ENCODE measurements at places on chromosomes 2 and 18. TPM values are rescaled to one million over a fixed set of nuclear protein-coding genes. Genes with fewer than 3 reads are reported as not detected.

KRTCAP3 gene
- total RNA-seq = not detected

DTNA gene
- total RNA-seq = 96.0 TPM

EGR4 gene
- not detected for total RNA-seq

IFIH1 gene
- total RNA-seq = 14.6 TPM

DNA sequence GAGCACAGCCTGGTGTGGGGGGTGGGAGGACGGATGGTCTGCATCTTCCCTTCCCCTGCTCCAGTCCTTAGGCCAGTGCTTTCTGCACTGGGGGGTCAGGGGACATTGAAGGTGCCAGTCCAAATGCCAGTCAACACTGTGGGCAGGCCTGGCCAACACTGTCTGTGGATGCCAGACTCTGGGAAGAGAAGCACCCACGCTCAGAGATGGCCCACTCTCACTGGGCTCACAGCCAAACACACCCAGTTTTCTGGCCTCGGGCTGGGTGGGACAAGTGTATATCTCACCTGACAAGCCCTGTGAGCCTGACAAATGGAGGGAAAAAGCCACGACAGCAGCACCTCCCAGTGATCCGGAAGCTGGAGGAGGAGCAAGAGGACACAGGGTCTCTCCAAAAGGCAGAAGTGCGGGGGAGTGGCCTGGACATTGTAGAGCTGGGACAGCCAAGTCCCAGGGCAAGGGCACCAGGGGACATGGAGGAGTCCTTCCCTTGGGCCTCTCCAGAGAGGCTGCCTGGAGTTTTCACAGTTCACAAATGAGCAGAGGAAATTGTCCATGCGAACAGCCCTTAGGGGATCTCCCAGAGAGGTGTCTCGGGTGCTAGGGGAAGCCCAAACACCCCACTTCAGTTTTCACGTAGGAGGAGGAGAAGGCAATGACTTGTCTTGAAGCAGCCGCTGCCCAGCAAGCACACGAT, 79.3 kb downstream of the SDC1 start:
- no peak for DNase-seq
- H3K36me3 ChIP-seq = no peaks in the 10 kb centered on the region
- H3K4me3 ChIP-seq = no peak overlapping the region
- H3K27ac ChIP-seq = no peak overlapping the region
- peaks cover 8% of the 10 kb centered on the region for H3K4me1 ChIP-seq
- no peaks in the 10 kb centered on the region for H3K27me3 ChIP-seq

DNA sequence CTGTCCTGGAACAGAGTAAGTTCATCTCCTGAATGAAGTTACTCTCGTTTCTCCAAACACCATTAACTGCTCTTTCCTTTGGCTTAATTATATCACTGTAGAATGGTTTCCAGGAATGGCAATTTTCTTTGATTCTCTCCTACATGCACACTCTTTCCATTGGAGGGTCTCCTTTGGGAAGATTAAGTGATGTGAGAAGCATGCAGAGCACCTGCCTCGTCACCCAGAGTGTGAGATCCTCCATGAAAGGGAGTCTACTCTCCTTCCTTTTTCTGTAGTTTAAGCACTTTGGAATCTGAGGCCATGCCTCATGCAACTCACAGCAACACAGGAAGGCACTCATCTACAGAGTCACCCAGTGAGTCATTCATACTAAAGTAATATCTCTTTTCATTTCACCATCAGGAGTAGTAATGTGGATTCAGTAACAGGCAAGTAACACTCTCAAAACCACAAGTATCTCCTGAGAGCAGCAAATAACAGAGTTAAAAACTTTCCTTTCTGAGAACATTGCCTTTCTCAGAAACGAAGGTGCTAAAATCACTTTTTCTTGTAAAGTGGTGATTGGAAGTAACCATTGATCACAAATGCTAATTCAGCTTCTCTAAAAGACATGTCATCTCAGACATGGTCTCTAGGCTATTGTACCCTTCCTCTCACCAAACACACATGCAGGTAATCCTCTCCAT, 52.8 kb upstream of the IL1RL1 start:
- no peak overlapping the region for H3K4me3 ChIP-seq
- H3K27ac ChIP-seq = no peak overlapping the region
- no peaks in the 10 kb centered on the region for H3K27me3 ChIP-seq
- no peaks in the 10 kb centered on the region for H3K36me3 ChIP-seq

All from sigmoid colon (tissue), 7 donors.